Subcutaneous preadipocyte (primary cell): ENCODE measurements at places on chromosomes 11 and 22. TPM values are rescaled to one million over a fixed set of nuclear protein-coding genes. Genes with fewer than 3 reads are reported as not detected.

Gene MMP11
- total RNA-seq: 2.9 and 3.3 TPM in 2 replicates

Gene CSNK2A3
- 1.6 and 2.9 TPM in 2 replicates for total RNA-seq

Gene GPHA2
- total RNA-seq: not detected in 2 replicates

Gene BARX2
- total RNA-seq: not detected in 2 replicates

Gene SPDYC
- total RNA-seq: not detected in 2 replicates

Gene UBQLNL
- not detected in 2 replicates for total RNA-seq

Gene OR4D10
- total RNA-seq: not detected in 2 replicates

Gene LDLRAD3
- 11.5 and 12.1 TPM in 2 replicates for total RNA-seq

Gene OR52I2
- total RNA-seq: not detected in 2 replicates

Gene OR52N1
- not detected in 2 replicates for total RNA-seq

Gene FAM118A
- total RNA-seq: 19.2 and 47.0 TPM in 2 replicates

Gene GAS2
- total RNA-seq: 0.37 and 1.2 TPM in 2 replicates

Gene OR51E2
- not detected in 2 replicates for total RNA-seq

Gene MYOD1
- total RNA-seq: not detected in 2 replicates

Gene OTUB1
- 44.4 and 46.3 TPM in 2 replicates for total RNA-seq

Gene CPT1A
- total RNA-seq: 37.5 and 48.5 TPM in 2 replicates

Gene ATXN10
- total RNA-seq: 74.6 and 86.6 TPM in 2 replicates

Gene MAPK8IP2
- 0.37 and 0.39 TPM in 2 replicates for total RNA-seq

Gene PHOX2A
- total RNA-seq: not detected in 2 replicates

Gene HEPHL1
- not detected in 2 replicates for total RNA-seq

Gene PHLDA2
- 9.9 and 13.3 TPM in 2 replicates for total RNA-seq

Gene NRXN2
- total RNA-seq: 9.2 and 17.2 TPM in 2 replicates

Gene KCNJ4
- not detected in 2 replicates for total RNA-seq

Gene CST6
- 0.20 TPM in 1 of 2 replicates, not detected in the other for total RNA-seq

Gene ZP1
- 0.37 and 0.98 TPM in 2 replicates for total RNA-seq

Gene MTFP1
- total RNA-seq: 6.6 and 10.9 TPM in 2 replicates

Gene POU2AF2
- total RNA-seq: not detected in 2 replicates

Gene TRIM44
- 17.6 and 22.4 TPM in 2 replicates for total RNA-seq

Gene SAA1
- total RNA-seq: not detected in 2 replicates

Gene SRPRA
- total RNA-seq: 63.2 and 99.7 TPM in 2 replicates

Gene SHISAL1
- total RNA-seq: 0.37 and 1.4 TPM in 2 replicates

Gene MS4A4A
- not detected in 2 replicates for total RNA-seq

Gene NAALAD2
- 0.73 and 0.98 TPM in 2 replicates for total RNA-seq

Gene GAL
- total RNA-seq: 0.39 and 1.5 TPM in 2 replicates
